ENCODE measurements at places on chromosomes 2 and 18.
A peak's percentile ranks its signal among the peaks of the same experiment; 100 is the strongest.

- DNase-seq, result no peak
These were observed 248.4 kb upstream of the KCNJ3 start for GRCh38 chr2:154449951-154450658.

DNA sequence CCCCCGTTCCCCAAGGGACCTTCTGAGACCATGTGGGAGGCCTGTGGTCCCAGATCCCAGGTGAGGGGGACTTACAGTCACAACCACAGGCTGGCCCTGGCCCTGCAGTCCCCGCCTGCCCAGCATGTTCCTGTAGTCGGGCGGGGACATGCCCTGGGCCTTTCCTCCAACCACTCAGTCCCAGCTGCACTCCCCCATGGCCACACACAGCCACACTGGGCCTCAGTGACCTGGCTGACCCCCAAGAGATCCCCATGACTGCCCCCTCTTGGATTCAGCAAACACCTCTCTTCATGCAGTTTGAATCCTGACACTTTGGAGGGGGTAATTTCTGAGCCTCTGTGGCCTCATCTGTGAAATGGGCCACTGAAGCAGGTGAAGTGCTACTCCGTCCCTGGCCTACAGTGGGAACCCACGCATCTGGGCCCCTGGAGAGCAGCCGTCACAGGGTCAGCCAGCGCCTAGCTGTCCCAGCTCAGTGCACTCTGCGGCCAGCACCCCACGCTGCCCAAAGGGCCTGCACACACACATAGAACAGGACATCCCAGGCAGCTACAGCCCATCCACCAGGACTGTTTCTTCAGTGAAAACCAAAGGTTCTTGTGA, 12.7 kb upstream of the ARHGEF4 start:
- no peak for DNase-seq

GRCh38 chr2:174339561-174340399, 5.0 kb downstream of the SP9 start:
- peak; percentile 64 for DNase-seq

DNA sequence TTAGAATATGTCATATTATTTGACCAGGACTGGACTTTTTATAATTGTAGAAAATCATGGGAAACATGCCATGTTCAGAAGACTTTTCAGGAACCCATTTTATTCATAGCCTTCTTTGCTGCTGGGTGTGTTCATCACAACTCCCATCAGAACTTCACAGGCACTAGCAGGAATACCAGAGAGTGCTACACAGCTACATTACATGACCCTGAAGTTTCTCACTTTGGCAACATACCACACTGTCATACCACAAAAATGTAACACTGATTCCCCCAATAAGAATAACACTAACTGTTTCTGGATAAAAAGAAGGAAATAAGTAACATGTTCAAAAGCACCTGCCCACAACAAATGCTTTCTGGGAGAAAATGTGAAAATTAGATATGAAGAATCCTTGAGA, 405.4 kb downstream of the CDH2 start:
- no peak for DNase-seq

- no peak for DNase-seq
These were observed 491.8 kb downstream of the KCNJ3 start for GRCh38 chr2:155190342-155190741.

DNA sequence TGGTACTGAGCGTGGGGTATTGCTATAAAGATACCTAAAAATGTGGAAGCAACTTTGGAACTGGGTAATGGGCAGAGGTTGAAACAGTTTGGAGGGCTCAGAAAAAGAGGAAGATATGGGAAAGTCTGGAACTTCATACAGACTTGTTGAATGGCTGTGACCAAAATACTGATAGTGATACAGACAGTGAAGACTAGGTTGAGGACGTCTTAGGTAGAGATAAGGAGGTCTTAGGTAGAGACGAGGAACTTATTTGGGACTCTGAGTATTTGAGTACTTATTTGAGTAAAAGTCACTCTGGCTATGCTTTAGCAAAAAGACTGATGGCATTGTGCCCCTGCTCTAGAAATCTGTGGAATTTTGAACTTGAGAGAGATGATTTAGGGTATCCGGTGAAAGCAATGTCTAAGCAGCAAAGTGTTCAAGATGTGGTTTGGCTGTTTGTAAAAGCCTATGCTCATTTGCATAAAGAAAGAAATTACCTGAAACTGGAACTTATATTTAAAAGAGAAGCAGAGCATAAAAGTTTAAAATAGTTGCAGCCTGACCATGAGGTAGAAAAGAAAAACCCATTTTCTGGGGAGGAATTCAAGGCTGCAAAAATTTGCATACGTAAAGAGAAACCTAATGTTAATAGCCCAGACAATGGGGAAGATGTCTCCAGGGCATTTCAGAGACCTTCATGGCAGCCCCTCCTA, 219.6 kb downstream of the PDE1A start:
- DNase-seq, result no peak

- no peak for DNase-seq
These were observed 19.7 kb upstream of the RNF125 start for GRCh38 chr18:31998880-31999412.

- no peak for DNase-seq
These were observed 37.0 kb downstream of the INO80C start for GRCh38 chr18:35460736-35461161.

DNA sequence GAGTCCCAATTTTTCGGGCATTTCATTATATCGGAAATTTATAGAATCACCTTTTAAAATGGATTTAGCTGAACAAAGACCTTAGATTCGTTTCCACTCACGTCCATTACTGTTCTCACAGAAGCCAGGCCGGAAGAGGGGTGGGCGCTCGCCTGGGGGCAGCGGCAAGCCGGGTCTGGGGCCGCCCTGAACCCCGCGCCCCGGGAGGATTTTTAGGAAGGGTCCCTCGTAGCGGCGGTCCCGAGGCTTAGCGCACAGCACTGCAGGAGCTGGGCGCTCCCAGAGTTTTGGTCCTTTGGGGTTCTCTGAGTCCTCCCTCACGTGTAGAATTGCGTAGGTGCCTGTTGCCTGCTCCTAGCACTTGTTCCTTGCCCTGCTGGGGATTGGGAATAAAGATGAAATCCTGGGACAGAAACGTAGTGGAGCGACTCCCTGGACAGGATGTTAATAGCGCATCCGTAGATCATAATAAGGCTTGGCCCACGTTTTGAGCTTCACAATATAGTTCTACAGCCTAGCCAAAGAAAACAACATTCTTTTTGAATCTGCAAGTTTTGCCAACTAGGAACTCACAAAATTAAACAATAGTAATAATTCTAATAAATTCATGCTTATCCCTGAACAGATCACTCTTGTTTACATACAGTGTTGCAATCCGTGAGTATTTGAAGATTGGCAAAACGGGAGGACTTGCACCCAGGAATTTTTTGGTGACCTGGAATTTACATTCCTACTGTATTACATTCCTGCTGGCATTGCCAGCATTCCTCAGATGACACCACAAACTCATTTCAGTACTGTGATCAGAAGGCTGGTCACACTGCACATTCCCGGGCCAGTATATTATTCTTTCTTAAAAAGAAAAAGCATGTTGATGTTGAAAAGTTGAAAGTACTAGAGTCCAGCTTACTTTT, 875 bp downstream of the C18orf63 start:
- no peak for DNase-seq

GRCh38 chr2:96617012-96617411, 21.1 kb downstream of the KANSL3 start:
- no peak for DNase-seq

DNA sequence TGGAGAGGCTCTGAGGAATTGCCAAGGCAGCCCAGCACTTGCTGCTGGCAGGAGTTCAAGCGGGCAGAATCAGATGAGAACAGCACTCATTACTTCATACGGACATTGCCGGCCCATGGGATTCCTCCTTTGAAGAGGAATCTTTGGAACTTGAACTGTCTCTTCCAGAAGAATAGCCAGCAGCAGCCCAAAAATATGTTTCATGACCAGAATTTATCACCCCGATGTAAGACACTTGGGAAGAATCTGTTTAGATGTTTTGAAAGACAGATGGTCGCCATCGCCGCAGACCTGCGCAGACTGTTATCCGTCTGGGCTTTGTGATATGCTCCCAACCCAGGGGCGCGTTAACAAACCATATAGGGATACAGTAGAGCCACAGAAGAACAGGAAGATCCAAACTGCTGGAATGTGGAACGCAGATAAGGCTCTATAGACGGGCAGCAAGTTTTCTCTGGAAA, 3.7 kb upstream of the ADI1 start:
- no peak for DNase-seq

- no peak for DNase-seq
These were observed 2.2 kb upstream of the SERPINB12 start for GRCh38 chr18:63539904-63540510.

GRCh38 chr2:129191530-129191929, 787.9 kb upstream of the RAB6C start:
- no peak for DNase-seq

DNA sequence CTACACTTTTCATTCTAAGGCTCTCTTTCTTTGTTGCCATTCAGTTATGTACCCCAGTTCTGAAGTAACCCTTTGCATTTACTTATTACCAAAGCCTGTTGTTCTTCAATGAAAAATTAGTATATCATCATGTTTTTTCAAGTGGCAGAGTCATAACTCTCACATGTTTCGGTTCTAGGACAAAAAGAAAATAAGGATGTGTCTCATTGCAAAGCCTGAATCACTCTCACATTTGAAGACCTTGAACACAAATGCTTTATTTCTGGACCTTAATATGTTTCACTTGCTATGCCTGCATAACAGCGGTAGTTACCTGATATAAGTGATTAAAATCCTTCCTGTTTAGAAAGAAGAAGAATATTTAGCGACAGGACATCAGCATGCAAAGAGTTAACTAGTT, 49.1 kb downstream of the ZEB2 start:
- DNase-seq, result no peak

GRCh38 chr2:80007777-80008503, 296.6 kb downstream of the LRRTM1 start:
- no peak for DNase-seq

DNA sequence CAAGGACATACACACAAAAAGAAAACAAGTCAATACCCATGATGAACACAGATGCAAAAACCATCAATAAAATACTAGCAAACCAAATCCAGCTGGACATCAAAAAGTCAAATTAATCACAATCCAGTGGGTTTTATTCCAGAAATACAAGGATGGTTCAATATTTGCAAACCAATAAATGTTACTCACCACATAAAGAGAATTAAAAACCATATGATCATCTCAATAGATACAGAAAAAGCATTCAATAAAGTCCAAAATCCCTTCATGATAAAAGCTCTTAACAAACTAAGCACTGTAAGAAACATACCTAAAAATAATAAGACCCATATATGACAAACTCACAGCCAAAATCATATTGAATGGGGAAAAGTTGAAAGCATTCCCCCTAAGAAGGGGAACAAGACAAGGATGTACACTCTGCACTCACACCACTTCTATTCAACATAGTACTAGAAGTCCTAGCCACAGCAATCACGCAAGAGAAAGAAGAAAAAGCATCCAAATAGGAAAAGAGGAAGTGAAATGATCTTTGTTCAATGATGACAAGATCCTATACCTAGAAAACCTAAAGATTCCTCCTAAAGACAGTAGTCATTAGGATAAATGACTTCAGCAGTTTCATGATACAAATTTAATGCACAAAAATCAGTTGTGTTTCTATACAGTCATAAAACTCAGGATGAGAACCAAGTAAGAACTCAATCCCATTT, 62.6 kb downstream of the TRAPPC8 start:
- no peak for DNase-seq

- no peak for DNase-seq
These were observed 38.4 kb downstream of the C1D start for GRCh38 chr2:68024450-68024849.

DNA sequence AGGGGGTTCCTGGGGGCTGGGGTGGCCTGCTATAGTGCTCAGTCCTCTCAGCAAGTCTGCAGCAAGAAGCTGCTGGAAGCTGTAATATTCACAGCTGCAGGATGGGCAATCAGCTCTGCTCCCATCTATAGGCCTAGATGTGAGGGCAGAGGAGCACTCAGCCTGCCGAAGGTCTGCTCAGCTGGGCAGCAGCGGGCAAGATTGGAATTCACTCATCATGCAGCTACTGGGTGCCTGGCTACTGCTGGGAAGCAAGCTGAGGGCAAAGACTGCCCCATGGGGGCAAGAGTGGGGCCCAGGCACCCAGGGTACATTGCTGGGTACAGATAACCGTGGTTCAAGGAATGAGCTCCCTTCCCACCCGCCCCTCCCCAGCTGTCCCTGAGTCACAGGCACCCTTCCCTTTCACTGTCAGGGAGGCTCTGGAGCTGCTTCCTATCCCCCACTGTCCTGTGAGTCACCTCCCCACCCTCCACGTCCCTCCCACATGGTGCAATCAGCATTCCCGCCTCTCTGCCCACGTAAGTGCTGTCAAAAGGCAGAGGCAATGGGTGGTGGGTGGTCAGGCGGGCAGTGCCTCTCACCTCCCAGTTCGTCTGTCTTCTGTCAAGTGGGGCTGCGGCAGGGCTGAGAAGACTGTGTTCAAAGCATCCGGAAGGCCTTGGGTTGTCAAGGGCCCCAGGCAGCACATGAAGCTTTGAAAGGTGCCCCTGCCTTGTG, 169.2 kb downstream of the TRIM43 start:
- no peak for DNase-seq

DNA sequence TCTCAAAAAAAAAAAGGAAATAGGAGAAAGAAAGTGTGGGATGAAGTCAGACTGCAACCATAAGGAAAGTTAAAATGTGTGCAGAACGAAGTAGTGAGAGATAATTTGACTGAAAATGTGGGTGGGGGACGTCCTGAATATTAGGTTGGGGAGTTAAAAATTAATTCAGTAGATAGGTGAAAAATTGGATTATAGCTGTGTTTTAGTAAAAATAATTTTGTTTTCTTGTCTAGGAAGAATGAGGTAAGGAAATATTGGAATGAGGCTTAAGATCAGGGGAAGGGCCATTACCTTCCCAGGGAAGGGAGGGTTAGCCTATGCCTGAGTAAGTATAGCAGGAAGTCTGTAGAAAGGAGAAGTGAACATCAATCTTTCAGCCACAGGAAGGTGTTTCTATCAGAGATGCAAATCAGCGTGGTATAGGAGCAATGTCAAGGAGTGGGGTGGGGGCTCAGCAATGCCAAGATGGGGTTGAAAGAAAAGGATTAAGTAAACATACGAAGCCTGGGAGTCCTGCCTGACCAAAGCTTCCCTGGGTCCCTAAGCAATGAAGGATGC, 250.9 kb downstream of the PIEZO2 start:
- DNase-seq, result peak; percentile 75

DNA sequence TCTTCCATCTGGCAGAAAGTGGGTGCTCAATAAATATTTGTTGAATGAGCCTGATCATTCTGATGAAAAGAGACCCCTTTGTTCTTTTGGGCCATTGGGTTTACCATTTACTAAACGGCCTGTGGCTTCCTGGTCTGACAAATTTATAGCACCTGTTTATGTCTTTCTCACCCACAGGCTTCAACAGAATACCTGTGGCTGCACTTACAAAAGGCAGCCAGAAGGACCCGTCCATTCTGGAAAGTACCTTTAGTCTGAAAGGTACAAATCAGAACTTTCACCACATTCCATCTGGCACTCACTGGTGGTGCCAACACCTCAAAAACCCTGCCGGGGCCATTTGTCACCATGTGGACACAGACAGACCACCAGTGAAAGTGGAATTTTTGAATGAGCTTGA, 167.5 kb downstream of the ETAA1 start:
- DNase-seq, result no peak
